NB4 (cell line): ENCODE measurements at places on chromosomes 11 and 22.
A peak's percentile ranks its signal among the peaks of the same experiment; 100 is the strongest.

GRCh38 chr22:32708830-32709229 lies 92.7 kb upstream of the TIMP3 start:
- no peak for DNase-seq

- DNase-seq, result no peak
These were observed 99.9 kb upstream of the CD44 start for GRCh38 chr11:35039076-35039475.

GRCh38 chr22:46352276-46352675 lies 16.8 kb downstream of the TRMU start:
- DNase-seq, result no peak

GRCh38 chr22:27546157-27546935 lies 255.2 kb downstream of the MN1 start:
- peak; percentile 23 for DNase-seq

GRCh38 chr11:13907678-13908077 lies 54.8 kb upstream of the SPON1 start:
- DNase-seq, result peak; percentile 6
